ENCODE measurements at places on chromosomes 16 and 17. TPM values are rescaled to one million over a fixed set of nuclear protein-coding genes. Genes with fewer than 3 reads are reported as not detected.

The KRT16 gene
- not detected for total RNA-seq

DNA sequence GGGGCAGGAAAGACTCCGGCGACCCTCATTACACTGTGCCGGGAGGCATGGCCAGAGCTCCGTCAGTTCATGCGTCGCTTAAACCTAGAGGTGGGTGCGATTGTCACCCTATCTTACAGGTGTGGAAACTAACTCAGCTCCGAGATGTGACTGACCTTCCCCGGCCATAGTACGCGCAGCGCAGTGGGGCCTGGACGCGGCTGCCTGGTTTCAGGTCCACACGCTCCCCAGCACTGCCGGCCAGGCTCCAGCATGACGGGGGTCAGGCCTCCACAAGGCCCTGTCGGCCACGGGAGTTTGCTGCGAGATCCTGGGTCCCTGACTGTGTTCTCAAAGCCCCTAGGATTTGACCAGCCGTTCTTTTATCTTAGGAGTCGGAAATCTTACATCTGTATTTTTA, 34.4 kb downstream of the JPH3 start:
- DNase-seq: no peak

The TEN1 gene
- total RNA-seq: 7.5 TPM

- no peak for DNase-seq
These were observed 165.6 kb downstream of the CA10 start for GRCh38 chr17:51992864-51993416.

The ANKRD11 gene
- total RNA-seq: 49.4 TPM

The KRT23 gene
- not detected for total RNA-seq

DNA sequence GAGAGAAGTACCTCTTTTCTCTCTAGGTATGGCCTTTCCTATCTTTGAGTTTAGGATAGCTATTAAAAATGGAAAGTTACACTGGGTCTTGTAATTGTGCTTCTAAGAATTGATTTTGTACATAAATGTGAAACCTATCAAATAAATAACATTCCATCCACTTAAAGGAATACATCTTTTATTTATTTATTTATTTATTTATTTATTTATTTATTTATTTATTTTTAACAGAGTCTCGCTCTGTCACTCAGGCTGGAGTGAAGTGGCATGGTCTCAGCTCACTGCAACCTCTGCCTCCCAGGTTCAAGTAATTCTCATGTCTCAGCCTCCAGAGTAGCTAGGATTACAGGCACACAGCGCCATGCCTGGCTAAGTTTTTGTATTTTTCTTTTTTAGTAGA, 1114.0 kb upstream of the EEF2KMT start:
- no peak for DNase-seq

The PDIA2 gene
- total RNA-seq: 2.7 TPM

The GPR142 gene
- not detected for total RNA-seq

The GPR179 gene
- total RNA-seq: 0.45 TPM

The PIRT gene
- 7.3 TPM for total RNA-seq

DNA sequence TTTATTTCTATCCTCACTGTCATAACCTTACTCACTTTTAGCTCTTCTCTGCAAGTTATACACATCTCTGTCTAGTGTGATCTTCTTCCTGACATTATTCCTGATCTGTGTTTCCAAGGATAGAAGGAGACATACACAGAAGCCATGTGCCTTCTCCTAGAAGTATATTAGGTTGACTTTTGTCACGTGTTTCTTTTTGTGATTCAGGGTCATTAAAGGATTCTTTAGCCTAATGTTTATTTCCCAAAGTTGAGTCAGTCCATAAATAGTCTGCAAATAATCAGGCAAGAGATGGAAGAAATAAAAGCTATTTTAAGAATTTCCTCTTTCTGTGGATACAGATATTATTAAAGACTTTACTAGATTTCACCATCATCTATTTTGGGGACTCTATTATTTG, 214.1 kb upstream of the GOT2 start:
- no peak for DNase-seq

The CCDC200 gene
- not detected for total RNA-seq

- DNase-seq: no peak
These were observed 39.0 kb upstream of the AKAP1 start for GRCh38 chr17:57045868-57046704.

GRCh38 chr16:84732674-84733352, 33.0 kb downstream of the USP10 start:
- DNase-seq: no peak

The SLC12A3 gene
- not detected for total RNA-seq

GRCh38 chr16:86314402-86315025, 195.8 kb upstream of the FOXF1 start:
- DNase-seq: no peak

DNA sequence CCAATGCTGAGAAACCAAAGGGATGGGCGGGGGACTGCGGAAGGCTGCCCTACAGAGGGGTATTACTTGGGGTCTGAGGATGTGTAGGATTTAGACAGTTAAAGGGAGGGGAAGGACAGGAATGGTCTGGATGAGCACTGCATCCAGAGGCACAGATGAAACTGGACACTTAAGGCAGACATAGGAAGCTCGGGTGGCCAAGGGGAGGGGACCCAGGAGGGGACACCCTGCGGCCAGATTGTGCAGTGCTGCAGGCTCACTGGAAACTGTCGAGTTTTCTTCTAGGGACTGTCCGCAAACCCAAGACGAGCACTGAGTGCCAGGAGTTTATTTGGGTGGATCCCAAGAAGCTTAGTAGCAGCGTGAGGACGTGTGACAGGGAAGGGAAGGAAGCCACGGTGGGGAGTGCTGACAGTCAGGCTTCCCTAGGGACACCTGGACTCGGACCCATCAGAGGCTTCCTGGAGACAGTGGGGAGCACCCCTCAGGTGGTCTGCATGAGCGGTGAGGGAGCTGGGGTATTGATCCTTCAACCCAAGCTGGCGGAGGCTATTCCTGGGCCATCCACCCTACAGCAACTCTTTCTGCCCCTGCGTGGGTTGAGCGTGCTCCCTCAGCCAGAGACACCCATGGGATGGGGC, 278.7 kb downstream of the FOXL1 start:
- no peak for DNase-seq

- DNase-seq: no peak
These were observed 3.2 kb downstream of the UTS2R start for GRCh38 chr17:82374626-82375331.

- no peak for DNase-seq
These were observed 43.7 kb upstream of the DNAH9 start for GRCh38 chr17:11554542-11554941.

All from cerebellum (tissue), 4 donors.